HS-27A (cell line): ENCODE measurements at places on chromosomes 3 and 15.
A peak's percentile ranks its signal among the peaks of the same experiment; 100 is the strongest.

DNA sequence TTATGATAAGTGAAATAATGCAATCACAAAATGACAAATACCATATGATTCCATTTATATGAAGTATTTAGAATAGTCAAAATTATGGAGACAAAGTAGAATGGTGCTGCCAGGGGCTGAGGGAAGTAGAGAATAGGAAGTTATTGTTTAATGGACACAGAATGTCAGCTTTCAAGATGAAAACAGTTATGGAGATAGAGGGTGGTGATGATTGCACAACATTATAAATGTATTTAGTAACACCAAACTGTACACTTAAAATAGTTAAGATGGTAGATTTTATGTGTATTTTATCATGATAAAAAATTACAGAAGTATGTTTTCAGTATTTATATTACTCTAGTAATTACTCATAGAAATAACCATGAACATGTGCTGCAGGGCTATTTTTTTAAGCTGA is 100.8 kb upstream of the AZI2 start:
- DNase-seq: no peak

DNA sequence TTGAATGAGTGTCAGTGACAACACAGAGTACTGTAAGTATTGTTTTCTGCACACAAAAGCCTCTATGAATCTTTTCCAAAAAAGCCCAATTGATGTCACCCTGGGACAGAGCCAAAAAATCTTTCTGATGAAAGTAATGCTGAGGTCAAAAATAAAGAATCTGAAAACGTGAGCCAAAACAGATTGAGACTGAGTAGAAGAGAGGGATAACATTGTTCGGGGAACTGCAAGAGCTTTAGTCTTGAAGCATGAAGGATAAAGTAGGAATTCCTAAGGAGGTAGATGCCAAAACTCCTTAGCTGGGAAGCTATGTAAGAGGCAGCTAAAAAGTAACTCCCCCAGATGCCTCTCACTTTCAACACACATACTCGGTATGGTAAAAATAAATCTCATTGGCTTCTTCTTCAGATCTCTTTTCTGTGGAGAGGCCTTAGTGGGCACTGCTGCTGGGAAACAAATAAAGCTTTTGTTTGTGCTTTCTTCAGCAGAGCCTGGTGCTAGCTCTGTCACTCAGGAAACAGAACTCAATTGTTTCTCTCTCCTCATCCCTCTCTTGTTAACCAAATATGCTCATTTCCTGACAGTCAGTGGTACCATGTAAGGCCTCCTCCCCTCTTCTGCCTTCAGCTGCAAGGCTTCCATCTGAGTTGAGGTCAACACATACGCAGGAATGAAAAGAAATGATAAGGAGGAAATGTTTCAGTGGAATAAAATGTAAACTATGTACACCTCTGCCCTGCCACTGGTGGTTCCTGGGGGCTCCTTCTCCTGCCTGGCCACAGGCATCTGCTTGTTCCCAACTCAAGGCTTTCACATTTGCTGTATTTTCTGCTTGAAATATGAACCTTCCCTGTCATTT is 58.1 kb downstream of the CD200 start:
- peak; percentile 95 for DNase-seq

GRCh38 chr3:184042617-184043016 is 10.2 kb upstream of the HTR3C start:
- no peak for DNase-seq

DNA sequence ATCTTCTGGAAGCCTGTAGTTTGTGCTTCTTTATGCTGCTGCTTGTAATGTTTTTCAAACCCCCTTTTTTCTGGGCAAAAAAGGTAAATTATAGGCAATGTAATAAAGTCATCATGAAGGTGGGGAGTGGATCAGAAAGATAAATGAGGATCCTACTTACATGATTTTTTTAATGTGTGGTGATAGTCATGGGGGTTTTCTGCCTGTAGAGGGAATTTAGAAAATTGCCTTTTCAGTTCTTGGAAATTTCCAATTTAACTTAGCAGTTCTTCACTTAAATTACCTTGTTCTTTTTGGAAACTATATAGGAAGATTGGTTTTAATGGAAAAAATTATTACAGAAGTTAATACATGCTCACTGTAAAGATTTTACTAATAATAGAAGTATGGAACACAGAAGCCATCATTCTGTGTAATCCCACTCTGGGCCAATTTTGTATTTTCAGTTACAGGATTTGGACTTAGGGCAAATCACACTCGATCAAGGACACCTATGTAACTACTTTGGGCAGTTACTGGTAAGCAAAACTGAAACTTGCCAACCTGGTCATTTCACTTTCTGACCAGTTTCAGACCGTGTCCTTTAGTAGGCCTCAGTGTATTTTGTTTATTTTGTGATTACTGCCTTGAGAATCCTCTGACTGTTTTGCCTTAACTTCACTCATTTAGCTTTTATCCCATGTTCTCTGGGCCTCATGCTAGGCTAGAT is 10.5 kb upstream of the SCAANT1 start:
- DNase-seq: no peak

GRCh38 chr15:66212563-66212921 is 41.0 kb downstream of the MEGF11 start:
- DNase-seq: no peak

- no peak for DNase-seq
Observed at GRCh38 chr15:89378296-89379151, 43.9 kb upstream of the POLG start.

DNA sequence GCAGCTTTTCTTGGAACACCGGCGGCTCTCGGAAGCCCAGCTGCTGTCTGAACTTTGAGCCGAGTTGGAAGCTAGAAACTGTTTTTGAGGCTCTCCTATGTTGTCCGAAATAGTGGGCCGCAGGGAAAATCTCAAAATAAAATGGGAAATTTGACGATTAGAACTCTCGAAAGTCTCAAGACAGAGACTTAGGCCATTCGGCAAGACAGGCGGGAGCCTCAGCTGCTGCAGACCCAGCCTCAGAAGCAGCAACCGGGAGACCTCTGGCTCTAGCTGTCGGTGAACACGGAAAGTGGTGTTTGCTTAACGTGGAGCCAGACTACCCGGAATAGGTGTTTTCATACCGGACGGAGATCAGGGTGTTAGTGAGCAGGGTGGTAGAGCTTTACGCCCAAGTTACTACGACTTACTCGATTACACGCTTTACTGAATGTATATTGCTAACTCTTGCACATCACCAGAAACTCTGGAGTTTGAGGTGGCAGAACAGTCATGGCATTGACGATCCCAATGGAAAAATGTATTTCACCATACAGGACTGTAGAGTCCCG is 357 bp upstream of the MAN2C1 start:
- DNase-seq: no peak

- DNase-seq: no peak
Observed at GRCh38 chr15:89362203-89363101, 27.8 kb upstream of the POLG start.

GRCh38 chr3:64410226-64410625 is 185.0 kb upstream of the PRICKLE2 start:
- no peak for DNase-seq
